Cardiac fibroblast (primary cell): ENCODE measurements at places on chromosomes 5 and 9.

GRCh38 chr5:170894665-170895064 lies 32.8 kb downstream of the RANBP17 start:
- no peak for DNase-seq

DNA sequence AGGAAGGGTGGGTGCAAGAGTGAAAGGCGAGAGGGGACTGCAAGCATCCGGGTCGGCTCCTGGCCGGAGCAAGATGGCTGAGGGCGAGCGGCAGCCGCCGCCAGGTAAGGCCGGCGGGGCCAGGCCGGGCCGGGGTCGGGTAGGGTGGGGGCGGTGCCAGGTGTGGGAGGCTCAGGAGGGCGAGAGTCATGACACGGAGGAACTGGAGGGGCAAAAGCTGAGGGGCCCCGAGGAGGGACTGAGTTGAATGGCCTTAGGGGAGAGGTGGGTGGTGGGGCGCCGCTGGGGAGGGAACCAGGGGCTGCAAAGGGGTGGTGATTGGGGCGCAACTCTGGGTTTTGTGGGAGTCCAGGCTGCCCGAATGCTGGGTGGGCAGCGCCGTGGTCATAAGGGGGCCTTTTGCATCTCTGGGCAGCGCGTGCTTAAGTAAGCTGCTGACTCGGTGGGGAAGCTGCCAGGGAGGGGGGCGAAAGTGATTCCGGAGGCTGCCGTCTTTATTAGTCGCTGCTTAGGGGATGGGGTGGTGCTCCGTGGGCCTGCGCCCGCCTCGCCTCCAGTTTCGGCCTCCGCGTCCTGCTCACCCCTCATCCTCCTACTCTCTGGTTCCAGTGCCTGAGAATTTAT lies 425 bp downstream of the PTPA start:
- DNase-seq = peak; percentile 68

GRCh38 chr9:89915187-89915586 lies 310.4 kb downstream of the GADD45G start:
- DNase-seq = no peak

GRCh38 chr5:93723681-93724080 lies 17.7 kb downstream of the POU5F2 start:
- no peak for DNase-seq

GRCh38 chr5:199197-199949 lies 8.1 kb downstream of the LRRC14B start:
- no peak for DNase-seq

GRCh38 chr5:108251350-108251749 lies 130.5 kb downstream of the FBXL17 start:
- DNase-seq = peak; percentile 62

- no peak for DNase-seq
Measured at GRCh38 chr5:127311781-127312525, 21.4 kb downstream of the MEGF10 start.

DNA sequence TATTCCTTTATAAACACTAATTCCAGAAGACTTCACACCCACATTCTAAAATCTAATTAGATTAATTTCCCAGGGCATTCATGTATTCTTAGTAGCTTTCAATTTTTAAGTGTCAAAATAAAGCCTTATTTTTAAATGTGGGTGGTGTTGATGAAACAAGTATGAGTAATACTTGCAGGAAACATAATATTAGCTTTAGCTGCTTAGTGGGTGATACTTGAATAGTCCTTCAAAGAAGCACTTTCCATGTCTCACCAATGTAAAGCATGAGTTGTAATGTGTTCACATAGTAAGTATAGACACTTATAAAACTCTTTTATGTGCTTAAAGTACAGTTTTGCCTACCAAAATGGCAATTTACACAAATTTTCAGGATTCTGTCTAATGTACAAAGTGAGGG lies 6.9 kb downstream of the FNBP1 start:
- peak; percentile 58 for DNase-seq

- DNase-seq = peak; percentile 4
Measured at GRCh38 chr9:38671372-38671731, 48.6 kb downstream of the FAM240B start.

DNA sequence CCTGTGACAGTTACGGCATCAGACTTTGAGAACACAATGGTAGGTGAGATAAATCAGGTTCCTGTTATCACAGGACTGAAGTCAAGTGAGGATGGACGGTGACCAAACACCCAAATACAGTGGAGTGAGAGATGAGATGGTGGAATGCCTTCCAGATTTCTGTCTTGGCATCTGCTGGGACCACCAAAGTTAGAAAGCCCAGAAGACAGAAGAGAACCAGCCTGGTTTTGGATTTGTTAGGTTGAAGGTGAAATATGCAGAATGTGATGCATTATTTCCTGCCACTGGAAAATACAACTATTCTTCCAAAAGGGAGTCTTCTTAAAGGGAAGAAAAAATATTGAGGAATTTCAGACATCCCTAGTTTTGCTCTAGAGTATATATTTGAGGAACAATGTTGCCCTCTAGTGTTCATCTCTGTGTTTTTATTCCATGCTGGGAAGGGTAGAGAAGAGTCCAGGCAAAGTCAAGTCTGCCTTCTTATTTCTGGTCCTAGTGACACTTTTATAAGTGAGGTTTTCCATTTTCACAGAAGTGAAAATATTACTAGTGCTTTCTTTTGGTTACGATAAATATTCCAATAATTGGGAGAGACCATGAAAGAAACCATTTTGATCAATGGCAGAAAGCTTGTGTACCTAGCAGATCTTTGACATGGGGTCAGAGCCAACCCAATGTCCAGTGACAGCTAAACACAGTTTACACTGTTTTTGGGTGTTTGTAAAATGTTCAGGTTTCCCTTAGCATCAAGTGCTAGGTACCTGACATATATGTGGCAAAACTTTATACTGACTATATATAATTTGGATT lies 142.3 kb upstream of the ANKH start:
- DNase-seq = peak; percentile 85

DNA sequence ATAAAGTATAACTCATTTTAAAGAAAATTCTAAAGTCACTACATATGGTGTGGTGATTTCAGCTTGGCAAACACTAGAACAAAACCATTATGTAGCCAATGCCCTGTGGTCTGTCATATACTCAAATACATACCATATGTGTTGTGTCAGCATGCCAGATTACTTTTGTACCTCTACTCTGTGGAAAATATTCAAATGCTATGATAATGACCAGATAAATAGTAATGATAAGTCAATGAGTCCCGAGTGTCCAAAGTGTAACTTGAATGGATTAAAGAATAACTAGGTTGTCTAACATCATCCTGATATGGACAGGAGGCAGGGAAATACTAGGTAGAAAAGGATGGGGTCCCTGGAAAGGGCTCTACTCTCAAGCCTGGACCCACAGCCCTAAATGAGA lies 58.0 kb upstream of the IL6ST start:
- DNase-seq = peak; percentile 14

GRCh38 chr5:100855937-100856430 lies 47.1 kb downstream of the ST8SIA4 start:
- no peak for DNase-seq

DNA sequence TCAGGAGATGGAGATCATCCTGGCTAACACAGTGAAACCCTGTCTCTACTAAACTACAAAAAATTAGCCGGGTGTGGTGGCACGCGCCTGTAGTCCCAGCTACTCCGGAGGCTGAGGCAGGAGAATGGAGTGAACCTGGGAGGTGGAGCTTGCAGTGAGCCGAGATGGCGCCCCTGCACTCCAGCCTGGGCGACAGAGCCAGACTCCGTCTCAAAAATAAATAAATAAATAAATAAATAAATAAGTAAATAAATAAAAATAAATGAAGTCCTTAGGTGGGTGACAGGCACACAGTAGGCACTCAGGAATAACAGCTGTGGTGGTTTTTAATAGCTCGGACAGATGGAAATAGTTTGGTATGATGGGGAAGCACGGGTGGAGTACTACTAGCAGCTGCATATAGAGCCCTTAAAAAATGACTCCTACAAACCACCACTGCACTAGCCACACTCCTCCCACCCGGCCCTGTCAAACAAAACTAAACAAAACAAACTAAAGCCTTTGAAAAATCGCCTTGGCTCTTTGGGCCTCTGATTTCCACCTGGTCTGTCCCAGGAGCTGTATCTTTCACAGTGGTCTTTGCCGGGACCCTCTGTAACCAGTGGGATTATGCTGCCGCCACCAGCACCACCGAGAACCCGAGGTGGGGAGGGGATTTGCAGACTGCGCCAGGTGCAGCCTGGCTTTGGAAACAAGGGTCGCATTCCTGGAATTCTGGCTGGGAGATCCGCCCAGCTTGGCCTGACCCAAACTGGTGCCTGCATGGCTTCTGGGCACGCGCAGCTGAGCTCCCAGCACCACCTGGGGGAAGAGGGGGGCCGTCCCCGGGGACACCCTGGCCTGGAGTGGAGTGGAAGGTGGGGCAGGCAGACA lies 5.1 kb upstream of the WDR5 start:
- peak; percentile 31 for DNase-seq

- DNase-seq = peak; percentile 33
Measured at GRCh38 chr9:137407590-137408300, 15.2 kb downstream of the EXD3 start.

DNA sequence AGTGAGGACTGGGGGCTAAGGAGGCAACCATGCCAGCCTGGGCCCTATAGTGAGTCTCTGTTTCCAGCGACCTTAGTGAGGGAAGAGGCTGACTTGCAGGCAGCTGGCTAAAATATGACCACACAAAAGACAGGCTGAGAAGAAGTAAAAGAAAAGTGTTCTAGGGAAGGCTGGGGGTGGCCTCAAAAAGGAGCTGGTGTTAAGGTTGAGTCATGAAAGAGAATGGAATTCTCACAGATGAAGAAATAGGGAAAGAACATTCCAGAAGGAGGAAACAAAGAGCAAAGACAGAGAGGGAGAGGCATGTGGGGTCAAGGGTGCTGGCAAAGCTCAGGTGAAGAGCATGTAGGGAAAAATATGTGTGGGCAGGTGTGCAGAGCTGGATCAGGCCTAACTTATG lies 302.7 kb upstream of the RFX3 start:
- peak; percentile 64 for DNase-seq

GRCh38 chr9:110351009-110351467 lies 13.4 kb upstream of the TXNDC8 start:
- peak; percentile 78 for DNase-seq

DNA sequence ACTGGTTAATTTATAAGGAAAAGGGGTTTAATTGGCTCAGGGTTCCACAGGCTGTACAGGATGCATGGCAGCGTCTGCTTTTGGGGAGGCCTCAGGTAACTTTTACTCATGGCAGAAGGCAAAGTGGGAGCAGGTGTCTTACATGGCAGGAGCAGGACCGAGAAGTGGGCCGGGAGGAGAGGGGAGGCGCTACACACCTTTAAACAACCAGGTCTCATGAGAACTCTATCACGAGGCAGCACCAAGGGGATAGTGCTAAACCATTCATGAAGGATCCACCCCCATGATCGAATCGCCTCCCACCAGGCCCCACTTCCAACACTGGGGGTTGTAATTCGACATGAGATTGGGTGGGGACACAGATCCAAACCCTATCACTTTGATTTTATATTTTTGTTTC lies 21.7 kb downstream of the TMEM171 start:
- DNase-seq = no peak

DNA sequence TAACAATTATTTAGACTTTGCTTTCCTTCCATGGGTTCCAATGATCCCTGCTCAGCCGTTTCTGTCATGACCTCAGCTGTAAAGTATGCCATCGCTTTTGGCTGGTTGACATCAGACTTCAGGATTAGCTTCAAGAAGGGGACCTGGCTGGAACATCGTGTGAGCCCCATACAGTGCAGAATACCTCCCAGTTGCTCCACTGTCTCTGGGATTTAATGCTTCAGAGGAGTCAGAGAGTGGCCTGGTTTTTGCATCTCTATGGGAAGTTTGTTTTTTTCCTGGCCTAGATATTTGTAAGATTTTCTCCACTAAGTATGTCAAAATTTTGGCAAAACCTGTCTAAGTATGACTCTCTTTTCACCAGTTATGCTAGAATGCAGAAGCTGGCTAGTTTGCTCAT lies 216.9 kb downstream of the GABBR2 start:
- peak; percentile 78 for DNase-seq

DNA sequence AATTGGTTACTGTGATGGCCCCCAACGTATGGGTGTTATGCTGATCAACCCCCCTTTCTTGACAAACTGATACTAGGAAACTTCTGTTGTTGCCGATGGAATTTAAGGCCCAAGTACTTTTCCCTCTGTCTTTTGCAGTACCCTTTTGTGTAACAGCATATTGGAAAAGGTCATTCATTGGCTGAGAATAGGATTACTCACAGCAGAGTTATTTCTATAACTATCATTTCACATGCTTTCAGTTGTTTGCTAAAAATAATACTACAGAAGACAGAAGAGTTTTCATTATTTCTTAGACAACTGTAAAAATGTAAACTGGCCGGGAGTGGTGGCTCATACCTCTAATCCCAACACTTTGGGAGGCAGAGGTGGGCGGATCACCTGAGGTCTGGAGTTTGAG lies 329.5 kb downstream of the KIAA0825 start:
- DNase-seq = peak; percentile 29

GRCh38 chr5:77791356-77791755 lies 15.2 kb upstream of the TBCA start:
- peak; percentile 54 for DNase-seq

DNA sequence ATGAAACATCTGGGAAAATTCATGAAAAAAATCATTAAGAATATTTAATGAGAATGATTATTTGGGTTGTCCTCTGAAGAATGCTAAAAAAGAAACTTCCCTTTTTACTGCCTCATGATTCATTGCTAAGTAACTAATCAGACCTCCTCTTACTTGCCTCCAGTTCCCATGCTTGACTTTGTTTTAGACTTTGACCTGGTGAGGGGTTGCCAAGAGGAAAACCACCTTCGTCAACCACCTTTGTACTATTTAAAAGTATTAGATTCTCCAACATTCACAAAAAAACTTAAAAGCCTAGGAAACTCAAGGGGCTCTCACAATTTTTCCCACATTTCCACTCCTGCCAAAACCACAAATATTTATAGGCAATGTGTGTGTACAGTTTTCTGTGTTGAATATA lies 115.2 kb upstream of the ST8SIA4 start:
- no peak for DNase-seq

GRCh38 chr5:164027738-164028137 lies 522.3 kb downstream of the MAT2B start:
- peak; percentile 11 for DNase-seq

GRCh38 chr5:60535198-60535597 lies 164.8 kb downstream of the DEPDC1B start:
- no peak for DNase-seq

DNA sequence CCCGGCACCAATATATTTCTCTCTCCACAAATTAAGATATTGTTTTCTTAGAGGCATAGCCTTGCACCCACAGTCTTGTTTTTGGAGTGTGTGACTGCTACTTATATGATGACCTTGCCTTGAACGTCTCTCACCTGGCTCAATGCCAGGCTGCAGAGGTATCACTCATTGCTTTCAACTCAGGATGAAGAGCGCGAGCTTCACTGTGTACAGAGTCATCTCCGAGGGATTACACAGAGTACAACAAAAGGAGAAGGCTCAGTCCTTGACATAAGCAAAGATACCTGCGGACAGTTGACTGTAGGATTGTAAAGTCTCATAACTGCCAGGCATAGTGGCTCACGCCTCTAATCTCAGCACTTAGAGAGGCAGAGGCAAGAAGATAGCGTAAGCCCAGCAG lies 53.8 kb downstream of the CD180 start:
- no peak for DNase-seq

DNA sequence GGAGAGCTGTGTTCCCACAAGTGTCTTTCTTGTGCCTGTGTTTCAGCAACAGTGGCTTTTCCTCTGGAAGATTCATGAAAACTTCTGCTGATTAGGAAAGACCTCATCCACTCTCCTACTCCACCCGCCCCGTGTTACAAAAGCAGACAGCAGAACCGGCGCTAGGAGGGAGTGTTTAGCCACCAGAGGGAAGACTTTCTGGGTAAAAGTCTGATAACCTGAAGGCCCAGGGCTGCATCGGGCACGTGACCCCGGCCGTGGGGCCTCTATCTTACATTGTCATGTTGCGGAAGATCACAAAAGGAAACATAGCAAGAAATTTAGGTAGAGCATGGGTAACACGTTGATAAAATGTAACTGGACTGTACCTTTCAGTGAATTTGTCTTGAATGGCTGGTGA lies 32.0 kb upstream of the DMRT2 start:
- DNase-seq = peak; percentile 2
